Activated CD4-positive, alpha-beta T cell treated with anti-CD3 and anti-CD28 coated beads for 4 hours (primary cell): ENCODE measurements at places on chromosomes 3 and 15.

- no peak for DNase-seq
These were observed 74.2 kb downstream of the OCA2 start for GRCh38 chr15:28024889-28025250.

GRCh38 chr3:64048631-64049061, 25.4 kb upstream of the PSMD6 start:
- DNase-seq = no peak

DNA sequence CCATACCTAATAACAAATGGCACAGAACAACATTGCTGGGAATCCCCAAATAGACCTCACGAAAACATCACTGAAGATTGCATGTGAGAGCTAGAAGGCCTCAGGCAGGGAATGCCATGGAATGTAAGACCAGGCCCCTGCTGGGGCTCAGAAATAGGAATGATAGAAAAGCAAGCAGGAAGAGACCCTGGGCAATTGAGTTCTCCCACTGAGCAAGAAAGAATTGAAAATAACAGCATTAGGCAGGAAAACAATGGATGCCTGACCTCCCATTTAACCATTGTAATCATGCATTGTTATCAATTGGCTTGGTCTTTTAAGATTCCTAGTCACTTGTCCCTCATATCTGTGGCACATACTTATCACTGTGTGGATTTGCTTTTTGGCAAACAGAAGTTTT, 581.6 kb downstream of the FHIT start:
- DNase-seq = no peak

- DNase-seq = no peak
These were observed 138.5 kb downstream of the CLSTN2 start for GRCh38 chr3:140073278-140074045.

GRCh38 chr3:157713101-157713500, 209.9 kb upstream of the VEPH1 start:
- no peak for DNase-seq

DNA sequence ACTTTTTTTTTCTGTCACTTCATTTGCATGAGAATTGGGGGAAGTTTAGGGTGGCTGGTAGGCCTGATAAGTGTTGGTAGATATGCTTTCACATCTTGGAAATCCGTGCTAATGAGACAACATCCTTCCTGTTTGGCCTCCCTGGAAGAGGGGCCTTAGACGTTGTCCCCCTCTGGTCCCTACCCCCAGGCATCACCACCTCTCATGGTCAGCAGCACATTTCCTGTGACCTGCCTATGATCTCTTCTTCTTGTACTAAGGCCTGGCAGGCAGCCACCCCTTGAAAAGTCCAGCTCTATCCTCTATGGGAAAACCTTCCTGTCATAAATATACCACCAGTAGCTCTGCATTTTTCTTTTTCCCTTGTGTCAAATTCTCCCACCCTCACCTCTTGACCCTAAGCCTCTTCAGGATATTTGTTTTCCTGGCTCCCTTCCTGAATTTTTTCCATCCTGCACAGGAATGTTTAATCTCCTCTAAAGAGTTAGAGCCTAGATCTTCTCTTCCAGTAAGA, 107.8 kb downstream of the SNRK start:
- no peak for DNase-seq

DNA sequence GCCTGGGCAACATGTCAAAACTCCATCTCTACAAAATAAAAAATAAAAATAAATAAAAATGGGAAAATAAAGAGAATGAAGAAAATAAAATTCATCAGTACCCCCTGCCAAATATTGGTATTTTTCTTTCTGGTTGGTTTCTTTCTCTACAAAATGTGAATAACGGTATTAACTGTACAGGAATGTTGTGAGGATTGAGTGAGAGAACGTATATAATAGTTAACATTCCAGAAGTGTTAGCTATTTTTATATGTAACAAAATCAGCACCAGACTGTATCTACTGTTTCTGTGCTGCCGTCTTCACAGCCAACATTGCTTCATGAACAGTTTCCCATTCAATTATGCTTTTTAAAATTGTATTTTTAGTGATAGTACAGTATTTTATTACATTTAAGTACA, 25.5 kb upstream of the RNU6-1 start:
- no peak for DNase-seq
